ENCODE measurements at places on chromosomes 2 and 18.

GRCh38 chr2:150267651-150268415 is 219.6 kb downstream of the RND3 start:
- DNase-seq, result no peak

DNA sequence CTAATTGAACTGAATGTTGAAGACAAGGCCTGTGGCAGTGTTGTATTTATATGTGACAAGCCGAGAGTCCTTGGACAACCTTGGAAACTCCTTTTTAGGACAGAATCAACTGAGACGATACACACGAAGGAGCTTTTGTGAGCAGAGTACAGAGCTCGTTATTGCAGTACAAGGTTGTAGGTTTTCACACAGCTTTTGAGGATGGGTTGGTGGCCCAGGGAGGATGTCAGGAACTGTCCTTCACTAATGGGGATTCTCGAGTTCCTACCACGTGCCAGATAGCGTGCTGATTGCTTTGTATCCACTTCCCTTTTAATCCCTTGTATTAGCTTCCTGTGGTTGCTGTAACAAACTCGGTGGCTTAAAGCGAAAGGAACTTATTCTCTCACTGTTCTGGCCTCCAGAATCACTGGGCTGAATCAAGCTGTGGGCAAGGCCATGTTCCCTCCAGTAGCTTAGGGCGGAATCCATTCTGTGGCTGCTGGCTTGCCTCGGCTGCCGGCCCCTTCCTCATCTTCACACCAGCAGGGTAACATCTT is 20.2 kb downstream of the INPP4A start:
- no peak for DNase-seq

- DNase-seq, result no peak
Observed at GRCh38 chr18:59267503-59268126, 5.6 kb downstream of the RAX start.

DNA sequence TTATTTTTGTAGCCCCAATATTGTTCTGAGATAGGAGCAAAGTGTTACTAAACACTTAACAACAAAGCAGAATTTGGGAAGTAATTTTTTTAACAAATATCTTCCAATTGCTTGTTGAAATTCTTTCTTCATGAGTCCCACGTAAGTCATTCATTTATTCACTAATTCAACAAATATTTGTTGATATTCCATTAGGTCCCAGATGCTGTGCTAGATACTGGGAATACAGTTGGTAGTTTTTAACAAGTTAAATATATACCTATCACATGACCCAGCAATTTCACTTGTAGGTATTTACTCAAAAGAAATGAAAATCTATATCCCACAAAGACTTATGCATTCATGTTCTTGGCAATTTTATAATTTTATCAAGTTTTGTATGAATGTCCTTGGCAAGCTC is 7.0 kb upstream of the BBS5 start:
- no peak for DNase-seq

GRCh38 chr2:196431957-196432356 is 207.6 kb upstream of the CCDC150 start:
- no peak for DNase-seq

GRCh38 chr2:124025171-124025580 is at the start of gene CNTNAP5:
Gene CNTNAP5, plus strand, starts transcription at chr2:124025287. Its CDS starts 364 bp downstream, at chr2:124025651.
- no peak for DNase-seq

DNA sequence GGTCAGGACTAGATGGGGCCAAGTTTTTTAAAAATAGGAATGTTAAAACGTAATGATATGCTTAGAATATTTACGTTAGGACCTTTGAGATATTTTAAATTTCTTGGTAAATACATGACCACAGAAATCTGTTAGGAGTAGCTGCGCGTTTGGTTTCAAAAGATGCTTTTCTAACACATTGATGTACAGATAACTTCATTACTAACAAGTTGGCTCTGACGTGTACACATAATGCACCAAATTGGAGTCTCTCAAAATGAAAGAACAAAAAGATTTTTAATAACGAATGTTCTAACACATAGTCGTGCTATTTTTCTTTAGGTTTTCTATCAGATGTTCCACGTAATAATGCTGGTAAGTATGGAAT is 608 bp downstream of the PHOSPHO2 start:
- DNase-seq, result no peak

- no peak for DNase-seq
Observed at GRCh38 chr2:95281071-95281470, 6.8 kb downstream of the PROM2 start.

GRCh38 chr2:129911363-129912065 is 68.0 kb upstream of the RAB6C start:
- no peak for DNase-seq

DNA sequence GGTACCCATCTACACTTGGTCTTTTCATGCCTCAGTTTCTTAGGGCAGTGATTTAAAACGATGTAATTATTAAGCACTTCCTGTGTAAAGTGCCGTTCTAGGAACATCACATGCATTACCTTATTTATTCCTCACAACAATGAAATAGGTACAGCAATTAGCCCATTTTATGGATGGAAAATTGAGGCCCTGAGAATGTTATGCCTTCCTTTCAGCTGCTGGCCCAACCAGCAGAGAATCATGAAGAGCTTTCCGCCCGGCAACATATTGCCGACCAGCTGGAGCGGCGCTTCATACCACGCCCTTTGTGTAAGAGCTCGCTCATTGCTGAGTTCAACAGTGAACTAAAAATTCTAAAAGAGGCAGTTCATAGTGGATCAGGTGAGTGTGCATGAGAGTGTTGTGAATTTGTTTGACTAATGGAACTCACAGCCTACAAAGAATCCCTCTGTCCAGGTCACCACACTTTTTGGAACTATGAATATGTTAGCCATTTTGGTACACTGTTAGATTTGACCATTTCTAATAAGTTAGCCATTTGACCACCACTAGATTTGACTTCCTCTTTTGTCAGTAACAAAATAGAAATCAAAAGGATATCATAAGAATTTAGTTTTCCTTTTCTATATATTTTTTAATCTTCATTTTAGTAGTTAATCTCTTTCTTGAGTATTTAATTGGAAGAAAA is 25.6 kb upstream of the RPE start:
- no peak for DNase-seq

DNA sequence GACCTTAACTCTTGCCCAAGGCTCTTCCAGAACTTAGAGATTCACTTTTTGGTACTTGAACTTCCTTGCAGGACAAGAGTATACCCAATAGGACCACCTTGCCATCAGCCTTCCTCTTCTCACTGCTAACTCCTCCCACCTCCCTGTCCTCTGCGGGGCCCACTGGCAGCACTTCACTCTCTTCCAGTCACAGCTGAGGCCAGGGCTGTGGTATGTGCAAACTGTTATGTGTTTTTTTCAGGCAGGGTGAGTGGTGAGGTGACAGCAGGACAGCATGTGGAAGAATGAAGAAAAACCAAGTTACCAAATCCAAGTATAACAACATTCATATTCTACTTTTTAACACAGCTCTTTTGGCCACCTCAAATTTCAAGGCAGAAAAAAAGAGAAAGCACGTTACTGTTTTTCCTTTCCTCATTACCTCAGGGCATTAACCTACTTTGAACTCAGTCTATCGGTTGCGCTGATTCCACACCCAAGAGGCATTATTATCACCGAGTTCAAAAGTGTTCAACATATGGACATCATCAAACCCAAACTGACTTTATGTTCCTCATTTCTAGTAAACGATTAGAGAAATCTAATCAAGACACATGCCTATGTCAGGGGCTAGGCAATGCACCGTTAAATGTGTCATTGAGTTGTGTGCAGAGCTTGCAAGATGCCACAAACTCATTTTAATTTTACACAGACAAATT is 605.2 kb upstream of the SYT4 start:
- no peak for DNase-seq

GRCh38 chr2:152743002-152743401 is 24.6 kb downstream of the ARL6IP6 start:
- DNase-seq, result no peak

DNA sequence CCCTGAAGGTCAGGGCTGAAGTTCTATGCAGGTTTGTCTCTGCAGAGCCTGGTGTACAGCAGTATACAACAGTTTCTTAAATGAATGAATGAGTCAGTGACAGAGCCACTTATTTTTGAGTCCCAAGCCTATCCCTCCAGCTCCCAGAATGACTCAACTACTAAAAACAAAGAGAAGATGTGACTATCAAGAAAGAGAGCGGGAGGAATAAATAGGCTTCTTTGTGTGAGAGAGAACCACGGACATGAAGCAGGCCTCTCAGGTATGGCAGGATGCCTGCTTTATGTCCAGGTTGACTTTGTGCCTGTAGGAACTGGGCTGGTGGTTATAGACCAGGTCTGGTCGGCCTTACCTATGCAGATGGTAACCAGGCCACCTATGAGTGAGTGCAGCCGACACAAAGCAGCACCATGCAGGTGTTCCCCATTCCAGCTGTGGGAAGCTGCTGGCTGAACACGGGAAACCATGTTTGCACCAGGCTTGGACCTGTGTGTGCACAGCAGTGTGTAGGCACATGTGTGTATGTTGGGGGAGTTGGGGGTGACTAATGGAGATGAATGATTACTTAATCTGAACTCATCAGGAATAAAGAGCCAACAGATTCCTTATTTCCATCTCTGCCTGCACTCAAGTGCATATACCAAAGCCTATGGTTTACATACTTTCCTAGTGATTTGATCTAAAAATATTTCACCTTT is 171.0 kb downstream of the OSR1 start:
- no peak for DNase-seq

DNA sequence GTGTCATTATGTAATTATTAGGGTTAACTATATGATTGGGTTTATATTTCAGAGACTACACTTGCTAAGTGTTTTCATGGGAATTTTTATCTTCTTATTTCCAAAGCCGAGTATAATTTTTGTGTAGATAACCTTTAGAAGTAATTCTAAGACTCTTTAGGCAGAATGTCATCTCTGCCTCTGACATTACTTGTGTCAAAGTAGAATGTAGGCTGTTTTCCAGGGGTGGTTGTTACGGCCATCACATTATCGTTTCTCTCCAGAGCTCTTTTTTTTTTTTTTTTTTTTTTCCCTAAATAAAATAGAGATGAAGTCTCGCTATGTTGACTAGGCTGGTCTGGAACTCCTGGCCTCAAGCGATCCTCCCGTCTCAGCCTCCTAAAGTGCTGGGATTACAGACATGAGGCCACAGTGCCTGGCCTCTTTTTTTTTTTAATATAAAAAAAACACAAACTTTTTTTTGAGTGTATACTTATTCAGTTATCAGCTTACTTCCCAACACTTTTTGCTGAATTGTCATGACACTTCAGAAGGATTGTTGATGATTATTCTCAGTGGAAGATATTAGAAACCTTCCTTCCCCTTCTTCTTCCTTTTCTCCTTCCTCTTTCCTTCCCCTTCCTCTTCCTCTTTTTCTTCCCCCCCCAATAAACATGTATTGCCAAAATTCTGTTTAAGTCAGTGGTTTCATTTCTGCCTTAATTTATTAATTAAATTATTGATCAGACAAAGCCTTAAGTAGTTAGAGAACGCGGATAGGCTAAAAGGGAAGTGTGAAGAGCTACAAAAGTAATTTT is 2.3 kb downstream of the PIKFYVE start:
- DNase-seq, result no peak

DNA sequence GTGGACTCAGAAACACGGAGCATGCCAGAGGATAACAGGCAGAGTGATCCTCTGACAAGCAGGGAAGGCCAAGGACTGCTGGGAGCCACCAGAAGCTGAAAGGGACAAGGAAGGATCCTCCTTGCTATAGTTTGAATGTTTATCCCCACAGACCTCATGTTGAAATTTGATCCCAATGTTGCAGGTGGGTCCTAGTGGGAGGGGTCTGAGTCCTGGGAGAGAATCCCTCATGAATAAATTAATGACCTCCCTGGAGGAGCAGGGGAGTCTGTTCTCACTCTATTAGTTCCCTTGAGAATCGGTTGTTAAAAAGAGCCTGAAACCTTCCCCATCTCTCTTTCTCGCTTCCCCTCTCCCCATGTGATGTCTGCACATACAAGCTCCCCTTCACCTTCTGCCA is 124.4 kb downstream of the FBXO15 start:
- no peak for DNase-seq

DNA sequence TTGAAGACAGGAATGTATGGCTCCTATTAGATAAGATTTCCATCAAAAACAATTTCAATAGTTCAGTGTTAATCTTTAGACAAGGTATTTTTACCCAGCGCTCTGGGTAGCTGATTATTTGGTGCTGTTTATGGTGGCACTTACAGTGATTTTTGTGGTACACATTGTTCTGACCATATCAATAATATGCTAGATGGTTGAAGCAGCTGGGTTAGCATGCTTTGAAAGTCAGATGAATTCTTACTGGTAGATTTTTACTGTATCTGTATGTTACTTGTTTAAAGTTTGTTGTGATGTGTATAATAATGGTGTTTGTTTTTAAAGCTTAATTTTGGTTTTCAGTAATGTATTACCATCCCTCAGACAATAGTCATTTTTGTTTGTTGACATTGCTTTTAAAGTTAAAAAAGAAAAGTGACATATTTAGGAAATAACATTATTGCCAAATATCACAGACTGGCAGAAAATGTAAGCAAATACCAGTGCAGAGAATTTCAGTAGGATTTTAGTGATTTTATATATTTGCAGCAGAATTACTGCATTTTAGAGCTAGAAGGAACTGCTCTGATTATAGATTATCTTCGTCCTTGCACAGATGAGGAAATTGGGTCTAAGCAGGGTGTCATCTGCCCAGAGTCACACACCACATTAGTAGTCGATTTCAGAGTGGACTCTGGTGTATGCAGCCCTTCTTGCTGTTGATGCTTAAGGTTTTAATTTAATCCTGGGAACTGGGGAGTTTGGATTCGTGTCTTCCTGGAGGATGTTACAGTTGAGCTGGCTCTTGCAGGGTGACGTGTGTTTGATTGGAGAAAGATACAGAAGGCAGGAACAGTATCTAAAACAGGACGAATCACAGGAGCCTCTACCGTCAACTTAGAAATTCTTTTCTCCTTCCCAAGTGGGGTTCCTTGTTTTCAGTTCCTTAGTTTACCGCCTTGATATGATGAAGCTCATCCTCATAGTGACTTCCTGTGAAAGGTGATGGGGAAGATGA is 6.6 kb downstream of the SOCS6 start:
- DNase-seq, result no peak

DNA sequence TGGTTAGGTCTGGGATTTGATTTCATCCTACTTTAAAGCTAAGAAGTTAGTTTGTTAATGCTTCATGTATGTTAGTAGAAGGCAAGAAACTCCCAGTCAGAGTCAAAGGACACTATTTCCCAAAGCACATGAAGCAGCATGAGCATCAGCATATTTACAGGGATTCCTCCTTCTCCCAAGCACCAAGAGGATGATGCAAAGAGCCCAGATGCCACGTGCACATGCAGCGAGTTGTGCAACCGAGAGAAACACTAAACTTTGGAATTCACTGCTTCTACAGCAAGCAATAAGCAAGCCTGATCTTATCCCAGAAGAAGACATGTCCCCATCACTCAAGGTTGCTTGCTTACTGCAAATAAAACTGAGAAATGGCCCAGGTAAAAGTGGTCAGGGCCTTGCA is 32.5 kb downstream of the CPO start:
- DNase-seq, result no peak

- DNase-seq, result no peak
Observed at GRCh38 chr2:65026154-65026553, 30.1 kb upstream of the CEP68 start.

GRCh38 chr2:218074031-218074430 is 5.0 kb downstream of the RUFY4 start:
- DNase-seq, result no peak

- no peak for DNase-seq
Observed at GRCh38 chr18:9665314-9665713, 42.8 kb upstream of the RAB31 start.

DNA sequence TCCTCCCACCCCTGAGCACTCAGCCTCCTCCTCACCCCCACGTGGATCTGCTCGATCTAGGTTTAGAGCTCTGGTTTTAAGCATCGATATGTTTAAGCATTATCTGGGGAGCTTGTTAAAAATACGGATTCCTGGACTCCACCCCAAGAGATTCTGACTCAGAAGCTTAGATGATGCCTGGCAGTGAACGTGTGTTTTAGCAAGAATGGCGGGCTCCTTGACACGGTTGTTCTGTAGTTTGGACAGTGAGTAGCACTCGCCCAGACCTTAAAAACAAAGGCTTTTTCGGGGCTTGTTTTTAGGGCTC is 47.3 kb downstream of the LDLRAD4 start:
- no peak for DNase-seq

Data from non-pigmented ciliary epithelial cell (primary cell).